Astrocyte of the spinal cord (primary cell): ENCODE measurements at places on chromosomes 4 and X.

DNA sequence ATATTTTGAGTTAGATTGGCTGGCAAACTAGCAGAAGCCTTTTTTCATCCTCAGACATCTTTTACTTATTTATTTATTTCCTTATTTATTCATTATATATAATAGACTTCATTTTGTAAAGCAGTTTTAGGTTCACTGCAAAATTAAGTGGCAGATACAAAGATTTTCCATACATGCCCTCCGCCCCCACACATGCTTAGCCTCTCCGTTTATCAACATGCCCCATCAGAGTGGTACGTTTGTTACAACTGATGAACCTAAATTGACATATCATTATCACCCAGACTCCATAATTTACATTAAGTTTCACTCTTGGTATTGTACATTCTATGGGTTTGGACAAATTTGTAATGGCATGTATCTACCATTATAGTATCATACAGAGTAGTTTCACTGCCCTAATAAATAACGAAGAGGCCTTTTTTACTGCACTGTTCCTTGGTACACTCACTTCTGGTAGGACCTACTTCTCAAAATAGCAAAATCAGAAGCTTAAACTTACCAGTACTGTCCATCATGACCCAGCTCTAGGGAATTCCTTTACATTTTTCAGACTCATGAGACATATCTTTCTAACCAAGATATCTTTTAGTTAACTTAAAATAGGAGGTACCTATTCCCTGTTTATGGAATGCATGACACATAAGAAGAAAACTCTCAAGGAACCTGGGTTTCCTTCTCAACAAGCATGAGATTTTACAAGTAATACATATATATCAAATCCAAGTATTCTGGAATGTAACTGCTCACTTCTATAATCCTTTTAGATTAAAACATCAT lies 4.8 kb upstream of the TMPRSS11B start:
- no peak for DNase-seq

- DNase-seq = peak; percentile 0
These were observed 1187.6 kb downstream of the RPA4 start for GRCh38 chrX:98071331-98071730.

- DNase-seq = peak; percentile 83
These were observed 25.3 kb downstream of the FAM241A start for GRCh38 chr4:112170451-112170993.

DNA sequence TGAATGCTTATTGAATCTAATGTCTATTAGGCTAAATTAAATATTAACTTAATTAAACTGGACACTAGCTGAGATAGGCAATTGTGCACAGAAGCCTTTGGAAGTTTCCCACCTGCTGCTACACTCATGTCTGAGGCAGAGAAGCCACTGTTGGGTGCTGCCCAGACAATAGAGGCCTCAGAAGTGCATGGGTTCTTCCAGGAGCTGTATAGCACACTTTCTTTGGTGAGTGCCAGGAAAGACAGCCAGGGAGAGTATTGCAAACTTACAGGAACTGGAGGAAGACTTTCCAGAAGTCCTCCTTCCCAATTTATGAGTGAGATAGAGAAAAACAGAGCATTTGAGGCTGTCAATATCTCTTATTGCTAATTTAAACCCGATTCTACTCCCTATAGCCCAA lies 89.9 kb downstream of the GPAT3 start:
- no peak for DNase-seq

DNA sequence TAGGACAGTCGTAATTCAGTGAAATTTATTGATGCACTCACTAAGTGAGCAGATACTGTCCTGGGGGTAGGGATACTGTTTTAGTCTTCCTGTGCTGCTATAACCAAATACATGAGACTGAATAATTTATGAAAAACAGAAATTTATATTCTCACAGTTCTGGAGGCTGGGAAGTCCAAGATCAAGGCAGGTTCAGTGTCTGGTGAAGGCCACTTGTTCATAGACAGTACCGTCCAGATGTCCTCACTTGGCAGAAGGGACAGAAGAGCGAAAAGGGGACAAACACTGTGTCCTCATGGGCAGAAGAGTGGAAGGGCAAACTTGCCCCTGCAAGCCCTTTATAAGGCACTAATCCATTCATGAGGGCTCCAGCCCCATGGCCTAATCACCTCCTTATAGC lies 45.6 kb downstream of the PGRMC2 start:
- DNase-seq = no peak

GRCh38 chr4:130901321-130901720 lies 1805.4 kb downstream of the C4orf33 start:
- DNase-seq = no peak

DNA sequence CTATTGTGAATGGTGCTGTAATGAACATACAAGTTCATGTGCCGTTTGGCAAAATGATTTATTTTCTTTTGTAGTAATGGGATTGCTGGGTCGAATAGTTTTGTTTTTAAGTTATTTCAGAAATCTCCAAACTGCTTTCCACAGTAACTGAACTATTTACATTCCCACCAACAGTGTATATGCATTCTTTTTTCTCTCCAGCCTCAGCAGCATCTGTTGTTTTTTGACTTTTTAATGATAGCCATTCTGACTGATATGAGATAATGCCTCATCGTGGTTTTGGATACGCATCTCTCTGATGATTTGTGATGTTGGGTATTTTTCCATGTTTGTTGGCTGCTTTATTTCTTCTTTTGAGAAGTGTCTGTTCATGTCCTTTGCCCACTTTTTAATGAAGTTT lies 246.3 kb upstream of the ADGRL3 start:
- no peak for DNase-seq

GRCh38 chr4:37890801-37891259 lies at the start of gene TBC1D1:
Gene TBC1D1, plus strand, starts transcription at chr4:37891084. Its CDS starts 11,012 bp downstream, at chr4:37902096.
- DNase-seq = no peak

DNA sequence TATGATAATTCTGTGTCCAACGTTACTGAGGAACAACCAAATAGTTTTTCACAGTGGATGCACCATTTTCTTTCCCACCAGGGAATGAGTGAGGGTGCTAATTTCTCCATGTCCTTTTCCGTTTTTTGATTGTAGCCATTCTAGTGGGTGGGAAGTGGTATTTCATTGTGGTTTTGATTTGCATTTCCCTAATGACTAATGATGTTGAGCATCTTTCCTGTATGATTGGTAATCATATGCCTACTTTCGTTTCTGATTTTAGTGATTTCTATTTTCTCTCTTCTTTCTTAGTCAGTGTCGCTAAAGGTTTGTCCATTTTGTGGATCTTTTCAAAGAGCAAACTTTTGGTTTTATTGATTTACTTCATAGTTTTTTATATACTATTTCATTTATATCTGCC lies 32.1 kb upstream of the TEX13D start:
- no peak for DNase-seq

GRCh38 chrX:37993837-37994619 lies 12.3 kb upstream of the SYTL5 start:
- DNase-seq = no peak

GRCh38 chrX:13590207-13590606 lies 20.8 kb downstream of the EGFL6 start:
- DNase-seq = no peak

DNA sequence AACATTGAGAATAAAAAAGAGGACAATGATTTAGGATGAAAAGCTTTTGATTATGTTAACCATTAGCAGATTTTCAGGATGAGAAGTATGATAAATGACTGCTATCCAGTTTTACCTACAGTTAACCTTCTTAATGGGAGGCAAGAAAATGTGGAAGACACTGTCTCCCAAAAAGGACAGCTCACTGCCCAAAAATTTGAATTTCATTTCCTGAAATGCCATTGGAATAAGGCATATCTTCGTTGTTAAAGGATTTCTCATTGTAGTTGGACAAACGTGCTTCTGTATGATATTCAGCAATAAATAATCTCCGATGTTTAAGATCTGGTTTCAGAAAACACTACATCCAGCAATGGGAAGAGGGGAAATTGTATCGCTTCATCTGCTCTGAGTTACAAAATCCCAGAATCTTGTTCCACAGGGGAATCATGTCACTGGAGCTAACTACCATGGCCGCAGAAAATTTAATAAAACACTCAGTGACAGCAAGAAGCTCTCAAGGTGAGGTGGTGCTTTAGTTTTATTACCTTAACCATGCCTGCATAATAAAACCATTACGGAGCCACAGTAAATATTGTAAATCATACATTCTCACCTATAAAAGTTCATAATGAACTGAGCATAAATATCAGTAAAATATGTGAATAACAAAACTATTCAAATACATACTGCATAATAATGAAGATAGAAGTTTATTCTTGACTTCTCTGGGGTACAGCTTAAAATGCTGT lies 552.3 kb downstream of the PCDH7 start:
- no peak for DNase-seq

DNA sequence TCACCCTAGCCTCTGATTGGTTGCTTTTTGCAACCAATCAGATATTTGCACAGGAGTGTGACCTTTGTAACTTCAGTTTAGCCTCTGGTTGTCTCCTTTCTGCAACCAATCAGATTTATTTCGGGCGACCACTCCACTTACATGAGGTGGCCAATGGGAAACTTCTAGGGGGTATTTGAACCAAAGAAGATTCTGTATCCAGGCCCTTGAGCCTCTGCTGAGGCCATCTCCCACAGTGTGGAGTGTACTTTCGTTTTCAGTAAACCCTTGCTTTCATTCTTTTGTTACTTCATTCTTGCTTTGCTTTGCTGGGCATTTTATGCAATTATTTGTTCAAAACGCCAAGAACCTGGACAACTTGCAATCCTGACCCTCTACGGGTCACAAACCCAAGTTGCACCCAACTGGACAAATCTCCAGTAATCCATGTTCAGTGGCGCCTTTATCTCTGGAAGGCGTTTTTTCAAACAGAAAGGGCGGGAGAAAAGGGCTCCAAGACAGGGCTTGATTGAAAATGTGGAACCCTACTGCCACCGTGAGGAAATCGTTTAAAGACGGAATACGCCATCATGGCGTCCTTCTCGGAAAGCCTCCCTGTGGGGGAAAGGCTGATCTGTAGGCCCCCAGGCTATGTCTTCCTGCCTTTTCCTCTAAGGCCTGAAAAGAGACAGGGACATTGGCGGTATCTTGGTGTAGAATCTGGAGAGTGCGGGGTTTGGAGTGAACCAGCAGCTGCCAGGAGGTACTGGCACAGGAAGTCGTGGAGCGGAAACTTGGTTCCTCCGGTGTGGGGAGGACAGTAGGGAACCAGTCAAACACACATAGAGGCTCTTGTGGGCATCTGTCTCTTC lies 184.6 kb downstream of the OR13H1 start:
- peak; percentile 89 for DNase-seq

- peak; percentile 68 for DNase-seq
These were observed 30.5 kb upstream of the TCEAL4 start for GRCh38 chrX:103554687-103555424.

- DNase-seq = no peak
These were observed 172.8 kb downstream of the SHROOM3 start for GRCh38 chr4:76607846-76608245.

DNA sequence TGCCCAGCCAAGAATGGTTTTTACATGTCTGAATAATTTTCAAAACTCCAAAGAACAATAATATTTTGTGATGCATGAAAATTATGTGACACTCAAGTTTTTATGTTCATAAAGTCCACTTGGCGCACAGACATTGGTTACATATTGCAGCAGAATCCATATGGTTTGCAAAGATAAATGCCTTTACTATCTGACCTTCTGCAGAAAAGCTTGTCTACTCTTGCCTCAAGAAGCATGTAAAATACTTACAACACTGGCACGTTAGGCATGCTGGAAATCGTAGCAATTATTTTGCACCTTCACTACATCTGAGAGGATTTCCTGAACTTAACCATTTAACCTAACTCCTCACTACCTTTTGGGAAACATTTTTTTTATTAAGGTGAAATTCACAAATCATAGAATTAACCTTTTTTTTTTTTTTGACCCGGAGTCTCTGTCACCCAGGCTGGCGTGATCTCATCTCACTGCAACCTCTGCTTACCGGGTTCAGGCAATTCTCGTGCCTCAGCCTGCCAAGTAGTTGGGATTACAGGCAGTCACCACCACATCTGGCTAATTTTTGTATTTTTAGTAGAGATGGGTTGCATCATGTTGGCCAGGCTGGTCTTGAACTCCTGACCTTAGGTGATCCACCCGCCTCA lies 3.5 kb upstream of the XG start:
- no peak for DNase-seq

- no peak for DNase-seq
These were observed 13.9 kb downstream of the WDR1 start for GRCh38 chr4:10102474-10103332.

GRCh38 chrX:71667328-71668247 lies at the start of gene LOC101059915:
Gene LOC101059915, plus strand, starts transcription at chrX:71667546.
- DNase-seq = no peak

DNA sequence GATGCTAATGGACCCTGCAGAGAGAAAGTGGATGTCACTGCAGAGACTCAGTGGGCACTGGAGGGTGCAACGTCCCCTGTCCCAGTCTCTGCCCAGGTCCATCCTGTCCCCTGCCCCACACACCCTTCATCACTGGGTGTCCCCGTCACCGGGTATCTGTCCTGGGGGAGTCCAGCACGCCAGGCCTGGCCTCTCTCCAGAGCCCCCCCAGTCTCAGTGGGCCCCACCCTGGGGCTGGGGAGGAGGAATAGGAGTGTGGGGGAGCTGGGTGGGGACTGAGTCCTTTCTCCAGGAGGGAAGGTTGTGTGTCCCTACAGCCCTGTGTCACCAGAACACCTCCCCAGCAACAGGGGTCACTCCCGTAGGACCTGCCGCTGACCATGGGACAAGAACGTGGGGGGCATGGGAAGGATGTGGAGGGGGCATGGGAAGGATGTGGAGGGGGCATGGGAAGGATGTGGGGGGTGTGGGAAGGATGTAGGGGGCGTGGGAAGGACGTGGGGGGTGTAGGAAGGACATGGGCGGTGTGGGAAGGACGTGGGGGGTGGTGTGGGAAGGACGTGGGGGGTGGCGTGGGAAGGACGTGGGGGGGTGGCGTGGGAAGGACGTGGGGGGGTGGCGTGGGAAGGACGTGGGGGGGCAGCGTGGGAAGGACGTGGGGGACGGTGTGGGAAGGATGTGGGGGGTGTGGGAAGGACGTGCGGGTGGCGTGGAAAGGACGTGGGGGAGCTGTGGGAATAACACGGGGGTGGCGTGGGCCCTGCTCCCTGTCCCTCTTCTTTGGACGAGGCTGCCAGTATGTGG lies 21.0 kb upstream of the SPON2 start:
- no peak for DNase-seq

- no peak for DNase-seq
These were observed 5.7 kb upstream of the CPZ start for GRCh38 chr4:8586671-8587468.

DNA sequence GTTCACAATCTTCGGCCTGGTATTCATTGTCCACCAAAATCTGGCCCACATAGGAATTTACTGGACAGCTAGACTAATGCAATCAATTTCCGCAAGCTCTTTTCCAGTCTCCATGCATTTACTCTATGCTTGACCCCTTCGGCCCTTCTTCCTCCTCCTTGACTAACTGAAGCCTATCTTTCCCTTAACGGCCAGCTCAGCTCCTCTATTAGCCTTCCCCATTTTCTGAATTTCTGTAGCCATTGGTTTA lies 1.2 kb upstream of the PHKA2 start:
- no peak for DNase-seq

GRCh38 chrX:10420134-10420533 lies 200.3 kb downstream of the MID1 start:
- DNase-seq = no peak

DNA sequence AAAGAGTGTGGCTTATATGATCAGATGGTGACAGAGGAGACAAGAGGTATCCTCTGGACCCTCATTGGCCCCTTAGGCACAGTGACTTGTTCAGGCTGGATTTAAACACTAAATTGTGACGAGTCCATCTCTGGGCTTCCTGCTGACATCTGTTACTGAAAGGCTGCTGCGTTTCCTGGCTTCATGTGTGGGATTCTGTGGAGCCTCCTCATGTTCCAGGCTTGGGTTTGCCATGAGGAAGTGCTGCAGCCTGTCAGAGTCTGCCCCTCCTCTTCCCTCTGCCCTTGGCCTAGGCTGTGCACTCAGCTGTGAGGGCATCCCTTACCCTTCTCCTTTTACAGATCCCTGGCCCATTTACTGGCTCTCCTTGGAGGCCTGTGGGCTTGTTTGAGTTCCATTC lies 159.1 kb upstream of the TTC29 start:
- no peak for DNase-seq
